ENCODE measurements at places on chromosomes 6 and 20. TPM values are rescaled to one million over a fixed set of nuclear protein-coding genes. Genes with fewer than 3 reads are reported as not detected.

Gene ATF6B
- total RNA-seq: 27.2 TPM

Gene LST1
- 0.20 TPM for total RNA-seq

Gene BPIFB2
- total RNA-seq: not detected

Gene DLL1
- 1.2 TPM for total RNA-seq

Gene LPA
- not detected for total RNA-seq

Gene TMC2
- not detected for total RNA-seq

Gene CD24
- total RNA-seq: not detected

Gene MOG
- total RNA-seq: not detected

Gene SLC24A3
- not detected for total RNA-seq

Gene DCDC2
- total RNA-seq: not detected

Gene CABLES2
- 9.1 TPM for total RNA-seq

Gene XRN2
- 77.1 TPM for total RNA-seq

Gene FLRT3
- 0.30 TPM for total RNA-seq

Gene PLTP
- total RNA-seq: 6.3 TPM

Gene DDO
- total RNA-seq: 0.84 TPM

Gene DNAJC5
- 71.2 TPM for total RNA-seq
